Activated CD4-positive, alpha-beta T cell treated with anti-CD3 and anti-CD28 coated beads, Interleukin-2, amount 10 ng/mL, durations not matched to agents 7 days and 5 days (primary cell): ENCODE measurements at places on chromosomes 7 and 10.

- H3K27ac ChIP-seq: no peak overlapping the region
- H3K36me3 ChIP-seq: no peaks in the 10 kb centered on the region
- H3K4me3 ChIP-seq: no peak overlapping the region
- DNase-seq: no peak
- no peaks in the 10 kb centered on the region for H3K4me1 ChIP-seq
Measured at GRCh38 chr10:94037286-94037685, 43.6 kb downstream of the PLCE1 start.

- peaks cover 17% of the 10 kb centered on the region for H3K4me1 ChIP-seq
- H3K27ac ChIP-seq: no peak overlapping the region
- no peak overlapping the region for H3K4me3 ChIP-seq
- H3K36me3 ChIP-seq: no peaks in the 10 kb centered on the region
- no peaks in the 10 kb centered on the region for H3K27me3 ChIP-seq
Measured at GRCh38 chr10:119201233-119201632, 6.1 kb upstream of the GRK5 start.

DNA sequence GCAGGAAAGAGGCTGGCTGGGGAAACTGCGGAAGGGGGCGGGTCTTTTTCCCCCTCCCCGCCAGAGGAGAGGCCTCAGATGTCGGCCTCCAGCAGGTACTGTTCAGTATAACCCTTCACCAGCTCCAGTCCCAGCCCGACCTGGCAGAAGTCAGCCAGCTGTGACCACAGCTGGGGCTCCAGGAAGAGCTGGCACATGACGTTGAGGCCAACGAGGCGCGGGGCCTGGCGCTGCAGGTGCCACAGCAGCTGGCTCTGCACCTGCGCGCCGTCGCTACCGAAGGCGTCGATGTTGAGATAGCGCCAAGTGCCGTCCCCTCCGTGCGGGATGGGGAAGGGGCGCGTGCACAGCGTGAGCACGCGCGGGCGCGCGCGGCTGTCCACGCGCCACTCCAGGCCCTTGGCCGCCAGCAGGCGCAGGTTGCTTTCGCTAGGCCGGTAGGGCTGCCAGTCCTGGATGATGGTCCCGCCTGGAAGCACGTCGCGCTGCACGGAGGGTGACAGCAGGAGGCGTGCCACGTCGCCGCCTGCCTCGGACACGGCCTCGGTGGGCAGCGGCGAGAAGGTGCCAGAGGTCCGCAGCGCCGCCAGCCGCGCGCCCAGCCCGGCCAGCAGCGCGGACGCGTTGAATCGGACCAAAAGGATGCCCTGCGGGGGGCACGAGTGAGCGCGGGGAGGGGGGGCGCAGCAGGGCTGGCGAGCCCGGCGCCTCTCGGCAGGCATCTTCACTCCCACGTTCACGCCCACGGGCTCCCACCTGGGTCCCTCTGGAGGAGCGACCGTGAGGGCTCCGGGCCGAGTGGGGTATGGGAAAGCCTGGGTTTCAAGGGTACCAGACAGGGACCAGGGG is 6.9 kb upstream of the VGF start:
- peaks cover 88% of the 10 kb centered on the region for H3K27me3 ChIP-seq
- peaks cover 44% of the 10 kb centered on the region for H3K4me1 ChIP-seq
- peak overlapping the region; percentile 79 for H3K27ac ChIP-seq
- H3K4me3 ChIP-seq: no peak overlapping the region

- H3K36me3 ChIP-seq: peaks cover 5% of the 10 kb centered on the region
- no peak for DNase-seq
- peak overlapping the region; percentile 92 for H3K4me3 ChIP-seq
- H3K27ac ChIP-seq: peak overlapping the region; percentile 79
Measured at GRCh38 chr7:139232377-139232717, 1.3 kb downstream of the UBN2 start.
